Panc1 (cell line): ENCODE measurements at places on chromosomes 4 and X.

- H3K27me3 ChIP-seq, result no peaks in the 10 kb centered on the region
- H3K27ac ChIP-seq, result no peak overlapping the region
- H3K36me3 ChIP-seq, result no peaks in the 10 kb centered on the region
- DNase-seq, result no peak
- no peaks in the 10 kb centered on the region; the same call in 1 of the 2 replicates for H3K4me1 ChIP-seq
Measured at GRCh38 chr4:150952167-150952845, 62.8 kb downstream of the LRBA start.

DNA sequence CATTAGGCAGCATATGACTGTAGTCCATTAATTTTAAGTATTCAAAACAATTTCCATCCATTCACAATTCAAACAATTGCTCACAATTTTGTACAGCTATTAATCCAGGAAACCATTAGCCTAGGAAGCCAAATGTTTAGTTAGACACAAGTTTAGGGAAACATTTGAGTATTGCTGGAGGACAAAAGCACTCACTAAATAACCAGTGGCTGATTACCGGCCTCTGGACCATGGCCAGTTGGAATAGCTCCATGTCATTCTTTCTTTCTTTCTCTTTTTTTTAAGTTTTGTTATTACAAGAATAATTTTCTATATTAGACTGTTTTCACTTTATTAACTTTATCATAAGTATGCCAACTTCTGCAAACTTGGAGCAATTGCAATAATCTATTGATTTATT is 31.3 kb downstream of the TRIML2 start:
- no peaks in the 10 kb centered on the region for H3K27me3 ChIP-seq
- no peaks in the 10 kb centered on the region for H3K4me1 ChIP-seq
- no peak overlapping the region for H3K4me3 ChIP-seq
- no peaks in the 10 kb centered on the region for H3K36me3 ChIP-seq

GRCh38 chr4:177671387-177671786 is 229.2 kb upstream of the AGA start:
- H3K27ac ChIP-seq, result no peak overlapping the region
- no peaks in the 10 kb centered on the region for H3K4me1 ChIP-seq
- no peak for DNase-seq
- no peaks in the 10 kb centered on the region for H3K27me3 ChIP-seq
- H3K36me3 ChIP-seq, result no peaks in the 10 kb centered on the region

GRCh38 chrX:129748305-129748704 is 9.5 kb downstream of the XPNPEP2 start:
- no peaks in the 10 kb centered on the region for H3K36me3 ChIP-seq
- H3K27me3 ChIP-seq, result peaks cover 3% of the 10 kb centered on the region; the same call in 1 of the 2 replicates
- DNase-seq, result no peak
- no peak overlapping the region for H3K27ac ChIP-seq
- H3K4me1 ChIP-seq, result no peaks in the 10 kb centered on the region
- H3K4me3 ChIP-seq, result no peak overlapping the region

DNA sequence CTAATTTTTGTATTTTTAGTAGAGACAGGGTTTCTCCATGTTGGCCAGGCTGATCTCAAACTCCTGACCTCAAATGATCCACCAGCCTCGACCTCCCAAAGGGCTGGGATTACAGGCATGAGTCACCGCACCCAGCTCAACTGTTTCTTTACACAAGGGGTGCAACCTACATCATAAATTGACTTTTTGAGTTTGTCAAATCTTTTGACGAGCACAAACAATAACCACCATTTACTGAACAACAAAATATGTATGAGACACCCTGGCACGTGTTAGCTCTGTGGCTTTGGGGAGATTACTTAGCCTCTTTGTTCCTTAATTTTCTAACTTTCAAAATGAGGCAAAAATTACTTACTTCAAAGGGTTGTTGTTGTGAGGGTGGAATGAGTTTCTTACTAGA is 23.5 kb upstream of the SLC34A2 start:
- H3K4me3 ChIP-seq, result no peak overlapping the region
- no peaks in the 10 kb centered on the region for H3K4me1 ChIP-seq
- H3K36me3 ChIP-seq, result no peaks in the 10 kb centered on the region
- no peak overlapping the region for H3K27ac ChIP-seq
- DNase-seq, result no peak
- no peaks in the 10 kb centered on the region for H3K27me3 ChIP-seq
